ENCODE measurements at places on chromosomes 11 and 22. TPM values are rescaled to one million over a fixed set of nuclear protein-coding genes. Genes with fewer than 3 reads are reported as not detected.

UCP3 gene
- 2.6 TPM for total RNA-seq

SSTR3 gene
- 1.7 TPM for total RNA-seq

WNT7B gene
- total RNA-seq = 0.05 TPM

ZMAT5 gene
- total RNA-seq = 27.8 TPM

C11orf91 gene
- total RNA-seq = not detected

DEFB131B gene
- total RNA-seq = not detected

ZNF215 gene
- 0.05 TPM for total RNA-seq

CD44 gene
- total RNA-seq = 468 TPM

TTLL1 gene
- total RNA-seq = 1.2 TPM

C11orf16 gene
- total RNA-seq = not detected

CDKN1C gene
- total RNA-seq = 0.71 TPM

TEX54 gene
- total RNA-seq = 0.63 TPM

RIMBP3B gene
- not detected for total RNA-seq

FOLH1 gene
- not detected for total RNA-seq

BCO2 gene
- 1.1 TPM for total RNA-seq

GRM5 gene
- total RNA-seq = not detected

KCNJ4 gene
- total RNA-seq = not detected

TIGD3 gene
- total RNA-seq = 0.46 TPM

SLC17A6 gene
- total RNA-seq = not detected

MMP3 gene
- total RNA-seq = not detected

DGAT2 gene
- 9.8 TPM for total RNA-seq

CYP2D6 gene
- 1.1 TPM for total RNA-seq

OR10D3 gene
- total RNA-seq = not detected

APOBEC3H gene
- total RNA-seq = 0.79 TPM

FCHSD2 gene
- total RNA-seq = 20.3 TPM

OTOG gene
- not detected for total RNA-seq

KCTD14 gene
- 0.45 TPM for total RNA-seq

LGALS12 gene
- not detected for total RNA-seq

LARGE2 gene
- total RNA-seq = 3.6 TPM

CFAP300 gene
- not detected for total RNA-seq

EIF4ENIF1 gene
- 40.0 TPM for total RNA-seq

DDIAS gene
- 15.2 TPM for total RNA-seq

ZP1 gene
- not detected for total RNA-seq

FERMT3 gene
- 399 TPM for total RNA-seq

NXPE2 gene
- not detected for total RNA-seq

MAPK8IP2 gene
- 0.16 TPM for total RNA-seq

OR51E2 gene
- total RNA-seq = not detected

KCNK7 gene
- 1.4 TPM for total RNA-seq

GGTLC2 gene
- total RNA-seq = not detected

ME3 gene
- total RNA-seq = 10.3 TPM

OR51B4 gene
- total RNA-seq = not detected

ANO1 gene
- total RNA-seq = 0.20 TPM

CDC42EP1 gene
- total RNA-seq = 0.42 TPM

SLC15A3 gene
- total RNA-seq = 3.8 TPM

TIRAP gene
- total RNA-seq = 4.8 TPM
